ENCODE measurements at places on chromosomes 2 and 18.

GRCh38 chr2:32812316-32812715 lies 134.4 kb upstream of the LTBP1 start:
- DNase-seq, result no peak

GRCh38 chr2:29164091-29164846 lies 49.1 kb downstream of the CLIP4 start:
- DNase-seq, result no peak

DNA sequence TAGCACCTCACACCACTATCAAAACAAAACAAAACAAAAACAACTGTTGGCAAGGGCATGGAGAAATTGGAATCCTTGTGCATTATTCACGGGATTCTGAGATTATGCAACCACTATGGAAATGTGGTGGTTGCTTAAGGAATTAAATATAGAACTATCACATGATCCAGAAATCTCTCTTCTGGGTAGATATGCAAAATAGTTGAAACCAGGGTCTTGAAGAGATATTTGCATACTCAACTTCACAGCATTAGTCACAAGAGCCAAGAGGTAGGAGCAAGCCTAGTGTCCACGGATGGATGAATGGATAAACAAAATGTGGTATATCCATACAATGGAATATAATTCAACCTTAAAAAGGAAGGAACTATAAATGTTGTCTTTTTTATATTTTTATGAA lies 7.0 kb downstream of the TMEM131 start:
- no peak for DNase-seq

- DNase-seq, result no peak
These were observed 7.9 kb upstream of the ERMN start for GRCh38 chr2:157333304-157334047.

GRCh38 chr2:235048549-235048948 lies 96.7 kb downstream of the SH3BP4 start:
- no peak for DNase-seq

- DNase-seq, result no peak
These were observed 95.7 kb downstream of the CTIF start for GRCh38 chr18:48634491-48634890.

- no peak for DNase-seq
These were observed 23.4 kb downstream of the MBD5 start for GRCh38 chr2:148044322-148044721.

GRCh38 chr2:23464156-23464555 lies 79.2 kb downstream of the KLHL29 start:
- DNase-seq, result no peak

GRCh38 chr2:65033178-65033577 lies 23.0 kb upstream of the CEP68 start:
- no peak for DNase-seq

GRCh38 chr2:2743164-2743571 lies 412.1 kb upstream of the MYT1L start:
- no peak for DNase-seq

DNA sequence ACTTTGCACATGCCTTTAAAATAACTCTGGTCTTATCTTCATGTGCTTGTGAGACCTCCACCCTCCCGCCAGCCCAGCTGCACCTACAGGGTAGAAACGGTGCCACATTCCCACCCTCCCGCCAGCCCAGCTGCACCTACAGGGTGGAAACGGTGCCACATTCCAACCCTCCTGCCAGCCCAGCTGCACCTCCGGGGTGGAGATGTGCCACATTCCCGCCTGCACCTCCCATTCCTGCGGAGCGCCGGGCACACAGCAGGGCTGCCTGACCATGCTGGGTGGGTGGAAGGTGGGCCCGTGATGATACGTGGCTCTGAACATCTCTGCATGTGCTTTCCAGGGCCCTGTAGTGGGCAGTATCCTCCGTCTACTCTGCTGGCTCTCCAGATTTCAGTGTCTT lies 243.7 kb upstream of the PXDN start:
- no peak for DNase-seq

- DNase-seq, result no peak
These were observed 140.3 kb upstream of the ZC3H15 start for GRCh38 chr2:186345745-186346144.

GRCh38 chr2:10980071-10980470 lies 68.3 kb downstream of the KCNF1 start:
- DNase-seq, result no peak

- no peak for DNase-seq
These were observed 207.2 kb downstream of the KLHL29 start for GRCh38 chr2:23592061-23592685.

DNA sequence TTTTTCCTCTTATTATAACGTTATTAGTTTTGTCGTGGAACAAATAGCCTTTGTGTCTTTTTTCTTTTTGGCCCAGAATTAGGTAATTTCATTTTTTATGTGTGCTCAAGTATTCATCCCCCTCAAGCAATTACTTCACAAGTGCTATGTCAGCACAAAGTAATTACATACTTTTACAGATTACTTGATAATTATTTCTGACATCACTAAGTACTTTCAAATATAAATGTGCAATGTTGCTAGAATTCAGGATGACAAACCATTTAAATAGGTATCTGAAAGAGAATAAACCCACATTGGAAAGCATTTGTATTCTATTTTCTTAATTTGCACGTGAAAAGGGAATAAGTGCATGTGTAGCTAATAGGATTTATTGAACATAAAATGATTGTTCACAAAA lies 238.2 kb downstream of the CDH7 start:
- no peak for DNase-seq

DNA sequence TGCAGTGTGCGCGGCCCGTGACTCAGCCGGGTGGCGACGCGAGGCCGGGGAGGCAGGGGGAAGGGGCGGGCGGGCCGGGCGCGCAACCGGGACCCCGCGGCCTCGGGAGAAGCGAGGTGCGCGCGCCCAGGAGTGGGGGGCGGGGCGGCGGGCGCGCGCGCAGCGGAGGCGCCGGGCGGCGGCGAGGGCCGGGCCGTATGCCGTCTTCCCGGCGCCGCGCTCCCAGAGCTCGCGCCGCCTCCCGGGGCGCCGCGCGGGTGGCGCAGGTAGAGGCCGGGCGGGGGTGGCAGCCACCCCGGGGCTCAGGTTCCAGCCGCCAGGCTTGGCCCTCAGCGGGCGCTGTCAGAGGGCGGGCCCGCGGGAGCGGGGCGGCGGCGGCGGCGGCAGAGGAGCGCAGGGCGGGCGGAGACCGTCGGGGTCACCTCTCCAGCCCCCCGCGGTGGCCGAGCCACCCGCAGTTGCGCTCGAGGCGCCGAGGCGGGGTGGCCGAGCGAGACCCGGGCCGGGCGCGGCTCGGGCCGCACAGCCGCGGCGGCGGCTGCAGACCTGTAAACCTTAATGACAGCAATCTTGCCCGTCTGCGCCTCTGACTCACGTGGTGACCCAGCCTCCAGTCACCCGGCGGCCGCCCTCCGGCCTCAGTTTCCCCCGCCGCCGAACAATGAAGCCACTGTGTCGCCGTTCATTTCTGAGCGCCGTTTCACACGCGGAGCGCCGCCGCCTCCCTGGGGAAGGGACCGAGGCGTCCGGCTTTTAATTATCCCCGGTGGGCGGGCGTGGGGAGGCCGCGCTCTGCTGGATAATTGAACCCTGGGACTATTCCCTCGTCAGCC lies 25.3 kb upstream of the SMAD7 start:
- no peak for DNase-seq

DNA sequence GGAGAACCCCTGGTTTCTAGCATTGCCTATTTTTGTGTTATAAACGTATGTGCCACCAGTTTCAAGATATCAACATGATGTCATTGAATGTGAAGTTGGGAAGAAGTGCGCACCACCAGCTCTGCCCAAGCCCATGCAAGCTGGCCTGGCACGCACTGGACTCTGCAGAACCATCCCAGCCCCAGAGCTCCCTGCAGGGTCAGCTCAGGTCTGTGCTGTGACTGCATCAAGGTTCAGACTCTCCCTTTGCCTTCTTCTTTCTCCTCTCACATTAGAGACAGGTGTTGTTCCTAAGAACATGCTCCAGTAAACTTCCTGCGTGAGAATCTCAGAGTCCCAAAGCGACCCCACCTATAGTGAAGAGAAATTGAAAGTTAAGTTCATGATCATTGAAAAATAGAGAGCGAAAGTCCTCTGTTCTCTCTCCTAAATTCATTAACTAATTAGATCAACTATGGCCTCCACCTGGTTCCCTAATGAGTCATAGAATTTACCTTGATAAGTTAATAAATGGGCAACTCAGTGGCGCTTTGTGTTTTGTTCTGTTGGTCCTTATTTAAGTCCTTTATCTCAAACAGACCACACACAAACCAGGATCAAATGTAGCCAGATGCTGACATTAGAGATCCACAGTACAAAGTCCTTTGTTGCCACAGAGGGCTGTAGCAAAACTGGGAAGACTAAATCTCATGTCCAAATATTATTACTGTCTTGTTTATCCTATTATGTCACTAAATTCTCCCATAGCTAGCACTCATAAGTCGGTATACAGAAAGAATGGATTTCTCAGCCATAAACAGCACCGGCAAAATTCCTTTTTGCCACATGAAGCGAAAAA lies 432.3 kb downstream of the STK39 start:
- DNase-seq, result no peak

GRCh38 chr2:20052861-20053281 lies 1.4 kb upstream of the LAPTM4A start:
- DNase-seq, result no peak

DNA sequence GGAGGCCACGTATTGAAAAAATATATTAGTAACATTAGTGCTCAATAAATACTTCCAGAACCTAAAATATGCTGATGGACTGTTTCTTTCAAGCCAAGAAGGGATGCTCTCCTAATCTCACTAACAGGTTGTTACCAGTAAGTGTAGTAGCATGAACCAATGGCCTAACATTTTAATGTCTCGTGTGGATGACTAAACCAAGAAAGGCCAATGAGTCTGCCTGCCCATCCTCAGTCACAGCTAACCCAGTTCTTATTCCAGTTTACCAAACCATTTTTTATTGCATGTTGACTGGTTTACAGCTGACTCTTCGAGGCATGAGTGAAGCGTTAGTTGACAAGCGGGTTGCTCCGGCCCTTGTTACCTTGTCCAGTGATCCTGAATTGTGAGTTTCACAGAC lies 45.1 kb upstream of the TNFRSF11A start:
- DNase-seq, result no peak

DNA sequence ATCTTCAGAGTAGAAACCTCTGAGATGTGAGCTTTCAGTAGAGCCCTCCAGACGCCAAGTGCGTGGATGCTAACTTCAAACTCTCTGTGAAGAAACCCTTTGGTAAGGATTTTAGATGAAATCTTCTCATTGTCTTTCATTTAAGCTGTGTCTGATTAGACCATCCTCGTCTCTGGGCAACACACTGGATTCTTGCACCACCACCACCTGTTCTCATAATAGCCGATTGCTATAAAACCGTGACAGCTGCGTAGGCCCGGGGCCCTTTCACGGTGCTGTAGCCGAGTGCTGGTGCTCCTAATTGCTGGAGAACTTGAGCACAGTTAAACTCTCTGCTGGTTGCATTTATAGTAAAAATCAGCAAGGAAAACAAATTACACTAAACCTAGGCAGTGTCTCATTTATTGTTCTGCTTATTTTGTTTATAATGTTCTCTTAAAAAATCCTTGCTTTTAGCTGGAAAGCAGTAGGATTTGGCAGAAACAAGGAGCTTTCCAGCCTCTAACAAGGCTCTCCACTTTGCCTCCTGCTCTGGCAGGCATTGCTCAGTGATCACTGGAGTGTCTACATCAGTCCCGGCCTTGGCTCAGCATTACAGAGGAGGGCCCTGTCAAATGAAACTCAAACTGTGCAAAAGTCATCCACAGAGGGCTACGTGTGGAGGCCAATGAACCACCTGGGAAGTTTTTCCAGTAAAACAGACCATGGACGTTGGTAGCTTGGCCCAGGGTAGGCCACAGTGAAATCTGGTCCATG lies 40.9 kb upstream of the MBP start:
- no peak for DNase-seq

DNA sequence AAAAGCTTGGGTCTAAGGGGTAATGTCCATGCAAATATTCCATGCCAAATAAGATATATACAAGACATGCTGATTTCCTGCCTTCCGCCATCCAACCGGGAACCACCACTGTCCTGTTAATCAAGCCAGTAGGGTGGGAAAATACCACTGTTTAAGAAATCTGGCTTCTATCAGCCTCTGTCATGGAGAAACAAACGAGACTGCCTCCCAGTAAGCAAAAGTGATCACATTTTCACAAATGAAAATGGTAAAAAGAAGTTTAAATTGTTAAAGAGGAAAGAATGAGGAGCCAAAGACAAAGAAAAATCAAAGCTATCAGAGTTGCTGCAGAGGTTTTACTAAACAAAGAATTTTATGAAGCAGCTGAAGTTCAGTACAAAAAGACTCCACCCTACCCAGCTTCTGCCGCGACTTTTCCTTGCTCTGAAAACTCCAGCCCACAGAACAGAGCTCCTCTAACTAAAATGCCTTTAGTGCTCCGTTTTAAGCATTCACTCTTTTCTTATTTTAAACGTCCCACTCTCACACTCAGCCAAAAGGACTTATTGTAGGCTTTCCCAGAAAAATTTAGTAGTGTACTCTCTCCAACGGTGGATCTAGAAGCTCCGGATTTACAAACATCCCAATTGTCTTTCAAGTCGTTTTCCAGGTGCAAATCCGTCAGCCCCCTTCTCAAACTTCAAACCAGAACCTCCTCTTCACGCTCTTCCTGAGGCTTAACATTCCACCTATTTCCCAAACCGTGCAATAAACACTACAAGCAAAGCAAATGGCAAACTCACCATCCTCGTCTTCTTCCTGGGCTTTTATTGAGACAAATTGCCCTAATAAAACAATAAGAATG lies 613 bp downstream of the COL5A2 start:
- DNase-seq, result no peak

DNA sequence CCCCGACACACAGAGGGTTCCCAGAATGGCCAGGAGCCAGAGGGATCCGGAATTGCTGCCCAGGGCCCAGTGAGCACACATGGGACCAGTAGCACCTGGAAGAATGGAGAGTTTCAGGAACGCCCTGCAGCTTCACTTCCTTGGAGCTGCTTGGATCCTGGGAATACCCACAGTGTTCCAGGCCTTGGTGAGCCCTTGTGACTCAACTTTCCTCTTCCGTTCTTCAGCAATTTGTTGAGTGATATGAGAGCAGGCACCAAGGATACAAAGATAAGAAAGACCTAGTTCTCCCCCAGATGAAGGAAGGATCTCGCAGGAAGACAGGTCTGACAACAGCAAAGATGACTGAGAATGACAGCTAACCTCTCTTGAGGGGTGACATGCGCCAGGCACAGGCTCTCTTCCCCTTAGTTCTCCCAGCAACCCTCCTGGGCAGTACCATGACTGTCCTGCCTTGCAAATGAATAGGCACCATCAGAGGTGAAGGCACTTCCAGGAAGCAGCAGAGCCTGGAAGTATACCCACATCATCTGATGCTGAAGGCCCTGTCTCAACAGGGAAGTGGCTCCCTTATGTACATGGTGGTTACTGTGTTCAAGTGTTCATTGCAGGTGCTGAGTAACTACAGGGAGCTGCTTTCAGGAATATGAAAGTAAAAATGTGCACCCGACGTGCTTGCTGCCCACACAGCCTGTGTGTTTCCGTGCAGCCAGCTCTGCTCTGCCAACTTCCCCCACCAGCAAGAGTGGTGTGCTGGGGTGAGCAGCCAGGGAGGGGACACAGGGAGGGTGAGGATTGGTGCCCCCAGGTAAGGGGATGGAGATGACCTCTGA lies 116.2 kb downstream of the STPG4 start:
- no peak for DNase-seq
